ENCODE measurements at places on chromosomes 11 and 22. TPM values are rescaled to one million over a fixed set of nuclear protein-coding genes. Genes with fewer than 3 reads are reported as not detected.

TRPT1 gene
- 23.2 TPM for total RNA-seq

DBX1 gene
- not detected for total RNA-seq

ENTHD1 gene
- not detected for total RNA-seq

KRTAP5-1 gene
- not detected for total RNA-seq

TCN2 gene
- total RNA-seq: 5.2 TPM

TRIM49 gene
- total RNA-seq: not detected

SESN3 gene
- total RNA-seq: 0.27 TPM

CBLIF gene
- total RNA-seq: not detected

FREY1 gene
- not detected for total RNA-seq

FZD4 gene
- total RNA-seq: 1.2 TPM

SLC37A2 gene
- 0.16 TPM for total RNA-seq

NPTXR gene
- 8.7 TPM for total RNA-seq

PLAAT4 gene
- 1.8 TPM for total RNA-seq

FHIP1B gene
- 17.7 TPM for total RNA-seq

MUC5AC gene
- total RNA-seq: 1.4 TPM

MS4A4A gene
- total RNA-seq: not detected

MMP7 gene
- total RNA-seq: 22.1 TPM

UBASH3B gene
- total RNA-seq: 36.5 TPM

PLAAT5 gene
- not detected for total RNA-seq

APBB1 gene
- total RNA-seq: 18.0 TPM

POU2AF1 gene
- not detected for total RNA-seq

CRYBB3 gene
- total RNA-seq: not detected

MAPK12 gene
- 17.2 TPM for total RNA-seq

KCNQ1 gene
- 0.23 TPM for total RNA-seq

ART5 gene
- 0.43 TPM for total RNA-seq
